ENCODE measurements at places on chromosomes 13 and 19.

DNA sequence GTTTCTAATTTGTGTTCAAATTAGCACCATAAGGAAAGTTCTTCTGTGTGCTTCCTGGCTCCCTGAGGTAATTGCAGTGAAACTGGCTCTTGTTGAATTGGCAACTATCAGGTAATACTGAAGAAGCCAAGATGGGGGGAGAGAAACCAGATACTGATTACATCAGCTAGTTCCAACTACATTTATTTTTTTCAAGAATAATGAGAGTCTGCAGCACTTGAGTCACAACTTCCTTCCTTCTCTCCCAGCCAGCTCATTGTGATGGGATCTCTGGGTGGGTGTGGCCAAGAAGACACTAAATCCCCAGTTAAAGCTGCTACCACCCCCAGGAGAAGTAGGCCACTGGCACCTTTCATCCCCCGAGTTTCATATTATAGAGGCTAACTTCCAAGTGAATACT, 100.7 kb upstream of the RXFP2 start:
- DNase-seq = no peak

GRCh38 chr19:55044771-55045716, 7.0 kb upstream of the GP6 start:
- DNase-seq = no peak

GRCh38 chr19:58279042-58279924, 528 bp downstream of the ZNF8 start:
- no peak for DNase-seq

GRCh38 chr19:18650021-18650390, 13.2 kb downstream of the KLHL26 start:
- no peak for DNase-seq

DNA sequence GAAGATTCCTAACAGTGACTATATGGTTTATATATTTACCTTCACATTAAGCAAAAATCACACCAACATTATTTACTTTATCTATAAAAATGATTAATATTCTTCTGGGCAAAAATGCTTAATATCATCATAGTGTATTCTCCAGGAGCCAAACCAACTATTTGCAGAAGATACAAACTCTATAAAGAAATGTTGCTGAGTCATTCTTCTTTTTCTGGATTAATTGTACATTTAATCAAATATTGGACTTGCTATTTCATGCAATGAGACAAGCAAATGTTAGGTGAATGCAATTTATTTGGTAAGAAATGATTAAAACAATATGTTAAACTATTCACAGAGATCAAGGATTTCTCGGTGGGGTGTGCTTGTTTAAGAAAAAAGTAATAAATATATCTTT, 1075.8 kb downstream of the PCDH9 start:
- no peak for DNase-seq

DNA sequence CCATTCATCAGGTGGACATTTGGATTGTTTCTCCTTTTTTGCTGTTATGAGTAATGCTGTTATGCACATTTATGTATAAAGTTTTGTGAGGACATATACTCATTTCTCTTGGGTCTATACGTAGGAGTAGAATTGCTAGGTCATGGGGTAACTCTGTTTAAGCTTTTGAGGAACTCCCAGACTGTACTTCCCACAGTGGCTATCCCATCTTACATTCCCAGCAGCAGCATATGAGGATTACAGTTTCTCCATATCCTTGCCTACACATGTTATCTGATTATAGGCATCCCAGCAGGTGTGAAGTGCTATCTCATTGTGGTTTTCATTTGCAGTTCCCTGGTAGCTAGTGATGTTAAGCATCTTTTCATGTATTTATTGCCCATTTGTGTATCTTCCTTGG, 5.9 kb downstream of the ZSCAN22 start:
- no peak for DNase-seq

- no peak for DNase-seq
Observed at GRCh38 chr13:46982856-46983582, 86.2 kb upstream of the HTR2A start.

DNA sequence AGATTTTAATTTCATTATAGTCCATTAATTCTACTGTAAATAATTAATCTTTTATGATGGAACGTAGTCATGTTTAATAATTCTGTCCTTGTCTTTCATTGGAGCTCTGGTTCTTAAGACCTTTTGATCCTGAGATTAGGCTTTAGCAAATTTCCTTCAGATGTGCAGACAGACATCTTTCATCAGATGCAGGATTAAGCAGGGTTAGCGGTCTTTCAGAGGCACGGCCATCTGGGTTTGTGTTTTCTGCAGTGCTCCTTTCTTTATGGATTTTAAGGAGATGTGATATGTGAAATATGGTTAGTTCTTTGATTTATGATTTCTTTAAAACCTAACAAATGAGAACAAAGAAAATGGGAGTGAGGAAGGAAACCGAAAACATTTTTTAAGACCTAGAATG, 643.9 kb upstream of the SGCG start:
- no peak for DNase-seq

GRCh38 chr13:78764665-78765064, 105.7 kb upstream of the OBI1 start:
- DNase-seq = no peak

- no peak for DNase-seq
Observed at GRCh38 chr13:110390567-110390966, 83.5 kb downstream of the COL4A2 start.

GRCh38 chr13:20588529-20589110, 21.7 kb downstream of the IFT88 start:
- no peak for DNase-seq

DNA sequence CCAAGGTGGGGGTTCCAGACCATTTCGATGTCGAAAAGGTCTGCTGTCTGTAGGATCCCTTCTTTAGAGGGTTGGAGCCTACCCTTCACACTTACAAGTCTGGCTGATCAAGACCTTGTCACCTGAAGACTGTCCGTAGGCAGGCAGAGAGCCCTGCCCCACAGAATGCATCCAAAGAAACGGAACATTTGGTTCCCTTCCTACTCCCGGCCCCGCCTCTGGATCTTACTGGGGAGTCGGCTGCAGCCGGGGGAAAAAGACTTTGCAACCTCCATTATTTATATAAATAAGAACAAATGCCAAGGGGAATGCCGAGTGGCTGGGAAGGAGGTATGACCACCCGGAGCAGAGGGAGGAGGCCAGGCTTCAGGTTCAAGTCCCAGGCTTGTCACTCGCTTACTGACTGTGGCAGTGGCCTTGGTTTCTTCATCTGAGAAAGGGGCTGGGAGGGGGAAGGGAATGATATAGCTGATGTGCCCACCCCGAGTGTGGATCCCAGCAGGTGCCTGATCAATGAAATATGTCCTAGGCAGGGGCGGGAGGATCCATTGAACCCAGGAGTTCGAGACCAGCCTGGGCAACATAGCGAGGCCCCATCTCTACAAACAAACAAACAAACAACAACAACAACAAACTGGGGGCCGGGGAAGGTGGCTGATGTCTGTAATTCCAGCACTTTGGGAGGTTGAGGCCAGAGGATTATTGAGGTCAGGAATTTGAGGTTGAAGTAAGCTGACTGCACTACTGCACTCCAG, 48.7 kb downstream of the RFX2 start:
- peak; percentile 86 for DNase-seq

DNA sequence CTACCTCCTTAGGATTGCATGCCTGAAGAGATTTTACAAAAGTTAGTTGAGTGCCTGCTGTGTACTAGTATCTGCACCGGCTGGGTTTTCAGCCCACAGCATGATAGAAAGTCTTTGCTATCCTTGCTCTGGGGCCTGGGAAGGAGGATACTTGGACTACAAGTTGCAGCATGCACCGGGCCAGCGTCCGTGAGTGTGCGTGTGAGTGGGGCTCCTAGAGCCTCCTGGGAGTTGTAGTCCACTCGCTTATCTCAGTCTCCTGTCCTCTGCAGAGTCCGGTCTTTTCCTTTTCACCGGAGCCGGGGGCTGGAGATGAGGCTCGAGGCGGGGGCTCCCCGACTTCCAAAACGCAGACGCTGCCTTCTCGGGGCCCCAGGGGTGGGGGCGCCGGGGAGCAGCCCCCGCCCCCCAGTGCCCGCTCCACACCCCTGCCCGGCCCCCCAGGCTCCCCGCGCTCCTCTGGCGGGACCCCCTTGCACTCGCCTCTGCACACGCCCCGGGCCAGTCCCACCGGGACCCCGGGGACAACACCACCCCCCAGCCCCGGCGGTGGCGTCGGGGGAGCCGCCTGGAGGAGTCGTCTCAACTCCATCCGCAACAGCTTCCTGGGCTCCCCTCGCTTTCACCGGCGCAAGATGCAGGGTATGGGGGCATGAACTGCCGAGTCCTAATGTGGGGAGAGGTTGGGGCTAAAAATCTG, 20.6 kb downstream of the BRSK1 start:
- DNase-seq = no peak

- no peak for DNase-seq
Observed at GRCh38 chr19:11375143-11375948, 880 bp downstream of the SWSAP1 start.

DNA sequence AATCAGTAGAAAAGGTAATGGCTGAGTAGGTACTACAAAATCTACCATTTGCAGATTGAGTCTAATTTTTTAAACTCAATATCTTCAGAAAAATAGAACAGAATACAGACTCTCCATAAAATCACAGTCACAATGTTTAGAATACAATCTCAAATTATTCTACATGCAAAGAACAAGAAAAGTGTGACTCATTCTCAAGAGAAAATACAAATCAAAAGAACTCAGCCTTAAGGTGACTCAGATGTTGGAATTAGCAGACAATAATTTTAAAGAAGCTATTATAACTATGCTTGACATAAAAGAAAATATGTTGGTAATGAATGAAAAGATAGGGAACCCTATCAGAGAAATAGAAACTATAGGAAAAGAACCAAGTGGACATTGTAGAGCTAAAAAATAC, 78.9 kb downstream of the RXFP2 start:
- DNase-seq = no peak

DNA sequence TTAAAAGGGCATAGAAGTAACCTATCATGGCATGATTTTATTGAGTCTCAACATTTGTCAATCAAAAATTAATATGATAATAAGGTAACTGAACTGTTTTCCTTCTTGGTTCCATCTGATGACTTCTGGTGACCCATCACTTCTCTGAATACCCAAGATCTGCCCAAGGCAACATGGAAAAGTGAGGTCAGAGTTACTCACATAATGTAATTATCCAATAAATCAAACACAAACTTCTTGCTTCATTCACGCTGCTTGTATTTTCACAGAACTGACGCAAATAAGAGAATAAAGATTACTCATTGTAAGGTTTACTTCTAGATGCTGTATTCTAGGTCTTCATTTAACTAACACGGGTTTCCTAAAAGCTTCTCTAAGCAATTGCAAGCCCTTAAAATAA, 361.6 kb downstream of the RBM26 start:
- DNase-seq = no peak

DNA sequence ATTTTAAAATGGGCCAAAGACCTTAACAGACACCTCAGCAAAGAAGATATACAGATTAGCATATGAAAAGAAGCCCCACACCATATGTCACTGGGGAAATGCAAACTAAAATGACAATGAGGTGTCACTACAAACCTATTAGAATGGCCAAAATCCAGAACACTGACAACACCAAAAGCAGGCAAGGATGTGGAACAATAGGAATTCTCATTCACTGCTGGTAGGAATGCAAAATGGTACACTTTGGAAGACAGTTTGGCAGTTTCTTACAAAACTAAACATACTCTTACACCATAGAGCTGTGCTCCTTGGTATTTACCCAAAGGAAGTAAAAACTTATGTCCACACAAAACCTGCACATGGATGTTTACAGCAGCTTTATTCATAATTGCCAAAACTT, 23.1 kb downstream of the ELF1 start:
- no peak for DNase-seq

- DNase-seq = no peak
Observed at GRCh38 chr13:50921706-50922105, 12.1 kb downstream of the RNASEH2B start.

DNA sequence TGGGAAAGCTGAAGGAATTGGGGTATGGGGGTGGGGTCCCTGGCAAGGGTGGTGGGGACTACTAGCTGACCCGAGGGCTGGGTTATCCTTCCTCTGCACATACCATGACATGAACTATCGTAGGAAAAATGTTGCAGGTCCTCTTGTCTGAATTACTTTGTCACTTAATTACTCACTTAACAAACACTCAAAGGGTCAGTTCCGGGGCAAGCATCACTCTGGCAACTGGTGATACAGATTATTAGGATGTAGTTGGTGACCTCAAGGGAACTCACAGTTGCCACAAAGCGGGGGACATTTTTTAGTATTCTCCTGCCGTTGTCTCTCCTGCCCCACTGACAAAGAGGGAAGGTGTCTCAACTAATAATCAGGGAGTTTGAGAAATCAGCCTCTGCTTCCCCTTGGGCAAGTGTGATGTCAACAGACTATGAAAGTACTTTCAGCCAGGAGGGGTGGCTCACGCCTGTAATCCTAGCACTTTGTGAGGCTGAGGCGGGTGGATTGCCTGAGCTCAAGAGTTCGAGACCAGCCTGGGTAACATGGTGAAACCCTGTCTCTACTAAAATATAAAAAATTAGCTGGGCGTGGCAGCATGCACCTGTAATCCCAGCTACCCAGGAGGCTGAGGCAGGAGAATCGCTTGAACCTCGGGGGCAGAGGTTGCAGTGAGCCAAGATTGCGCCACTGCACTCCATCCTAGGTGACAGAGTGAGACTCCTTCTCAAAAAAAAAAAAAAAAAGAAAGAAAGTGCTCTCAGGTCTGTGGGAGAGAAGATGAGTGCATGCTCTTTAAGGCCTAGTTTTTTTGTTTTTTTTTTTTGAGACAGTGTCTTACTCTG, 10.3 kb downstream of the DNAJB1 start:
- no peak for DNase-seq

DNA sequence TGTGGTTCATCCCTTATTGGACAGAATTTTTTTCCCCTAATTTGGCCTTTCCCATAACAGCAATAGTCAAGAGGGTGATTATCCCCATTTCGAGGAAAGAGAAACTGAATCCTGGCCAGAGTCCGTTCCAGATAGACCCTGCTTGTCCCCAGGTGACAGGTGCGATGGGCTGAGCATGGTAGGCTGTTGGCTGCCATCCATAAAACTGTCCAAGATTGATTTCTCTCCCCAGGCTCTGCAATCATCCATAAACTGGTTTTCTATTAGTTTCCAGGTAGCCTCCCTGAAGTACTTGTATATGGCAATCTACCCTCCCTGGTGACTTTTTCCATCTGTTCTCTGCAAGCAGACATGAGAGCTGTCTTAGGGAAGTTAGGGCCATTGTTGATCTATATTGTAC, 25.4 kb downstream of the SERP2 start:
- DNase-seq = no peak

GRCh38 chr13:70893832-70894231, 785.6 kb upstream of the KLHL1 start:
- DNase-seq = no peak

DNA sequence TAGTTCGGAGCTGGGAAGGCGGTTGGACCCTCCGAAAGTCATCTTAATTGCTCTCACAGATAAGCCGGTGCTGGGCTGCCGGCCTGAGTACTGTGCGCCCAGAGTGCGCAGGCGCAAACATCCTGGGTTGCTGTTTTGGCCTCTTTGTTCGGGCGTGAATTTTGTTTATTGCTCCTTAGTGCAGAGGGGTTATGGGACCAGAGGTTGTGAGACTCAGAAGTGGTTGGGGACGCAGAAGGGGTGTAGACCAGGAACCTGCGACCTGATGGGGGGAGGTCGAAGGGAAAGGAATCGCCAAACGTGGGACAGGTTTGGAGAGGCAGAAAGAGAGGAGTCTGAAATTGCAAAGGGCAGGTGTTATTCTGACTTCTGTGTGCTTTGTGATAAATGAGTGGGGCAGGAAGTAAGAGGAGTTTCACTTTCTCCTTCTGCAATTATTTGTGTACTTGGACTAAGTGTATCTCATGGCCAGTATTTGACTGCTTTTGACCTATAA, 607 bp upstream of the ZNF566 start:
- no peak for DNase-seq
